ENCODE measurements at places on chromosomes 11 and 22.

DNA sequence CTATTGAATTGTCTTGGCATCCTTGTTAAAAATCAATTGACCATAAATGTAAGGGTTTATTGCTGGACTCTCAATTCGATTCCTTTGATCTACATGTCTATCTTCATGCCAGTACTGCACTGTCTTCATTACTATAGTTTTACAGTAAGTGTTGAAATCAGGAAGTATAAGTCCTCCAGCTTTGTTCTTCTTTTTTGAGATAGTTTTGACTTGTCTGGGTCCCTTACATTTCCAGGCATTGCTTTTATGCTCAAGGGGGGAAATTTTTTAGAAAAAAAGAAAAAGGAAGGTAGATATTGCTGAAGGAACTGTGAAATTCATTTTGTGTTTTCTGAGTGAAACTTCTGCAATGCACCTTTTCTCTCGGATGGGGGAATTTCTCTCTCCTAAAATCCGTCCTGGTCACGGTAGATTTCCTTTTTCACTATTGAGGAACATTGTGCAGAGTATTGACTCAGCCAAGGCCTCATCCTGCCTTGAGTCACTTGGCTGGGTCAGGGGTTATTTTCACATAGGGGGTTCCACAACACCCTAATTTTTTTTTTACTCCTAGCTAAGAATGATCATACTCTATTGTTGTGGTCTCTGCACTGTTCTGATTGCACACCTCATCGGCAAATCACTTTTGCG is 2.8 kb upstream of the ACER3 start:
- DNase-seq = no peak

- DNase-seq = no peak
These were observed 15.3 kb downstream of the LINC01488 start for GRCh38 chr11:69496631-69497220.

DNA sequence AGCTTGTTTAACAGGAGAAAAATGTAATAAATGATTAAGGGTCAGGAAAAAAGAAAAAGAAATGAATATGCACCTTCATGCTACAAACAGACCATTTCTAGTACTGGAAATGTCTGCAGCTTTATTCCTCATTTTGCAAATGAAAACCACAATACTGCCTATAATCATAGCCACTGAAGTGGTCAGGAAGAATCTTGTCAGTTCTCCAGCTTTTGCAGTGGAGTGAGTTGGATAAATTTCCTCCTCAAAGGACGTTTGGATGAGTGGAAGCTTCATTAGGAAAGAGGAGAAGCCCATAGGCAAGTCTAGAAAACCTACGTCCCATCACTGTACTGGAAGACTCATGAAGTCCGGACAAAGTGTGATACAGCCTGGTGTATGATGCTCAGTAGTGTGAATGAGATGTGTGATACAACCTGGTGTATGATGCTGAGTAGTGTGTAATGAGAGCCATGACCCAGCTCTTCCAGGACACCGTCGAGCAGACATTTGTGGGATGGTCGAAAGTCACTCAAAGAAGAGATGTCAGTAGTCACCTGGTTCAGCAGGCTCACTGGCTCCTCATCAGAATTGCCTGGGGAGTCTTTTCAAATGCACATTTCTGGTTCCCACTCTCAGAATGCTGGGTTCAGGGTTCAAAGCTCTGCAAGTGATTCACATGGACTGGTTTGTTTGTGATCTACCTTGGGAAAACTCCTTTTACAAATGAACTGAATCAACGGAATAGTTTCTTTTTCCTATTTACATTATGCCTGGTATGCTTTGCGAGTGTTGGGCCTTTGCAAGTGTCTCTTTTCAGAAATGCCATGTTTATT is 101.3 kb downstream of the PDHX start:
- no peak for DNase-seq

GRCh38 chr11:77082838-77083565 is 16.2 kb downstream of the CAPN5 start:
- no peak for DNase-seq

- no peak for DNase-seq
These were observed 20.1 kb upstream of the SWAP70 start for GRCh38 chr11:9643751-9644150.

- no peak for DNase-seq
These were observed 24.7 kb downstream of the ARAP1 start for GRCh38 chr11:72727521-72727920.

GRCh38 chr11:64223001-64223651 is 2.9 kb downstream of the TRPT1 start:
- DNase-seq = no peak

GRCh38 chr11:109416601-109417000 is 5.4 kb upstream of the C11orf87 start:
- no peak for DNase-seq

- DNase-seq = no peak
These were observed 40.9 kb upstream of the GLYAT start for GRCh38 chr11:58772329-58773285.

GRCh38 chr11:30914143-30914762 is 328.1 kb upstream of the MPPED2 start:
- DNase-seq = peak; percentile 14

DNA sequence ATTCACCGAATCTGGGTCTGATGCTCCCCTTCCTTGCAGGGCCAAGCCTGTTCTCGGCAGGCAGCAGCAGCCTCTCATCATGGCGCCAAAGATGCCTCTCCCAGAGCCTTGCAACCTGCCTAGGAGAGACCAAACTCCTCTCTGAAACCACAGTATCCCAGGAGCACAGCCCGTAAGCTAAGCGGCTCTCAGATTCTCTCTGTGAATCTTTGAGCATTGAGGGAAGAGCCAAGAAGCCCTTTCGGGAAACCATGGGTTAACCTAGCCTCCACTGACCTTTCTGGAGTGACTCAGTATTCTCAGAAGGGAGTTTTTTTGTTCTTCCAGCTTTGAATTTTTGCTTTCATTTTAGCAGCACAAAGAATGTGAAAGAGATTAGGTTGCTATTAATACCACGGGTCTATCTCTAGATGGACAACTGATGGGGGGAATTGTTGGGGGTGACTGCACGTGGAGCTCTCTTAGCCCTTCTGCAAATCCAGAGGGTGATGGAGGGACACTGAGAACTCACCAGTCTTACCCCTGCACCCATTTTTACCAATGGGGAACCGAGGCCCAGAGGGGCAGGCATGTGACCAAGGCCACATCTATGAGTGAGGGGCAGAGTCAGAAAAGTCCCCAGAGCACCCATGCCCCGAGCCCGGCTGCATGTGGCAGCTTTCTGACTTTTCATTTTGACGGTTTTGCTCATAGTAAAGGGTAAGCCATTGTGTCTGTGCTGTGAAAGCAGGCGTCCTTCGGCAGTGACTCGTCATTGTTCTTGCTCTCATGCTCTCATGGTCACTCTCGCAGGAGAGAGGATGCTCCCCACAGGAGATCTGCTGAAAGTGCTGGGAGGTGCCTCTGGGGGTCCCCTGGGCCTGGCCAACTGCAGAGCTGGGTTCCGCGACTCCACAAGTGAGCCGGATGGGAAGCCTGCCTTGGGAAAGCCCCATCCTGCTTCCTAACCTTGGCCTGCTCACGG is 36.0 kb downstream of the IRAG1 start:
- DNase-seq = peak; percentile 61

DNA sequence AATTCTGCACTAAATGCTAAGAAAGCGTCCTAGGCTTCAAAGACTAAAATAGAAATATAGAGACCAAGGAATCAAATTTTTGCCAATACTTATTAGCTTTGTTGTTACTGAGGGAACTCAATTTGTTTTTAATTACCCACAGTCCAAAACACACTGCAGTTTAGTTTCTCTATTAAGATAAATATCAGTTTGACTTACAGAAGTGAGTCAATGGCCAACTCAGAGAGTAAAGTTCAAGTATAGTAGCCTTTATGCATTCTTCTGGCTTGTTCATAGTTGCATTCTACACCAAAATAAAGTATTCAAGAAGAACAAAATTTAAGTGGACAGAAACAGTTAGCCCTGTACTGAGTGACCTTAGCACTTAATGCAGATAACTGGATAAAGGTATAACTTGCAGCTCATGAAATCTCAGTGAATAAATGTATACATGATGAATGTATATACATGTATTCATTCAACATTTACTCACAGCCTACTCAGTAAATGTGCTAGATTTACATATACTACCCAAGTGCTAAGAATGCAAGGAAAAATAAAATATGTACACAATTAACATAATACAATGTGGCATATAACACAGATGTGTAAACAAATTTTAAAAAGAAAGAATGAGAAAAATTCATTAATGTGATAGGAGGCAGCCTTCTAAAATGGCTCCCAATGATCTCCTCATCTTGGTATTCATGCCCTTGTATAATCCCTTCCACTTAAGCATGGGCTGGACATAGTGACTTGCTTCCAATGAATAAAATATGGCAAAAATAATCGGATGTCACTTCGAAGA is 9.7 kb upstream of the RNF141 start:
- no peak for DNase-seq

DNA sequence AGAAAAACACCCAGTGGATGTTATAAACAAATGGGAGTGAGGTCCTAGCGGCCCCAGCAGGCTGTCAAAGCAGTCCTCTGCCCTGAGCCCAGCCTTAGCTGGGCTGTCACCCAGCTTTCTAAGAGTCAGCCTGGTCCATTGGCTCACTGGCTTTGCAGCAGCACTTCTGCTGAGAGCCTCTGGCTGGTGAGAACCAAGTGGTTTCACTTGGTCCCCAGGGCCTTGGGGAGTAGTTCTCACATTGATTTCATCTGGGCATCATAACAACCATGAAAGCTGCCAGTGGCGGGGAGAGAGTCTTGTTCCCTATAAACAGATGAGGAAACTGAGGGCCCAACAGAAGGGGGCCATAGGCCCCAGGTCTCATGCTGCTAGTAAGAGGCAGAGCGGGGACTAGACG is 11.4 kb downstream of the SEC14L6 start:
- no peak for DNase-seq

DNA sequence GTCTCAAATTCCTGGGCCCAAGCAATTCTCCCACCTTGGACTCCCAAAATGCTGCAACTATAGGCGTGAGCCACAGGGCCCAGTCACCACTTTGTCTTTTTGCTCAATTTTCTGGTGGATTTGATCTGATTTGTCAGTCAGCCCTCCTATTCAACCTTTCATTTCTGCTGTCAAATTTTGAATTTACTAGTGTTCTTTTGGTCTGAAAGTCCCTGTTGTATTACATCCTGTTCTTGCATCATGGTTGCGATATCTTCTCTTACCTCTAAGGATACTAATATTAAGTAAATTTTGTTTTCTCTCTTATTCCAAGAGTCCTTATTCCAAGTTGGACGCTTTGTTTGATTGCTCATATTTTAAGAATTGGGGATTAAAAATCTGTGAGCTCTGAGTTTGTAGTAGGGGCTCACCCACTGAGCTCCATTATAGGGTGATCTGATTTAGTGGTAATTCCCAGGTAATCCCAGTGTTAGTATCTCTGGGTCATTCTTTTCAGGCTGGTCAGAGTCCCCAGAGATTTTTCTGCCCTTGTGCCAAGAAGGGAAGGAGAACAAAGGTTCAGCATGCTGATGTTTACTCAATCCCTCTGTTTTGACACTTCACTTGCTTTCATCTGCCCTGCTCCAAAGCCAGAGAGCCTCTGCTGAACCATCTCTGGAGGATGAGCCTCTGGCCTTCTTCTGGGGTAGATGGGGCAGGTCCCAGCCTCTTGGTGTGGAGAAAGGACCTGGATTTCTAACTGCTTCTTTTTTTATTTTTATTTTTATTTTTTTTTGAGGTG is 10.0 kb downstream of the UPB1 start:
- no peak for DNase-seq

DNA sequence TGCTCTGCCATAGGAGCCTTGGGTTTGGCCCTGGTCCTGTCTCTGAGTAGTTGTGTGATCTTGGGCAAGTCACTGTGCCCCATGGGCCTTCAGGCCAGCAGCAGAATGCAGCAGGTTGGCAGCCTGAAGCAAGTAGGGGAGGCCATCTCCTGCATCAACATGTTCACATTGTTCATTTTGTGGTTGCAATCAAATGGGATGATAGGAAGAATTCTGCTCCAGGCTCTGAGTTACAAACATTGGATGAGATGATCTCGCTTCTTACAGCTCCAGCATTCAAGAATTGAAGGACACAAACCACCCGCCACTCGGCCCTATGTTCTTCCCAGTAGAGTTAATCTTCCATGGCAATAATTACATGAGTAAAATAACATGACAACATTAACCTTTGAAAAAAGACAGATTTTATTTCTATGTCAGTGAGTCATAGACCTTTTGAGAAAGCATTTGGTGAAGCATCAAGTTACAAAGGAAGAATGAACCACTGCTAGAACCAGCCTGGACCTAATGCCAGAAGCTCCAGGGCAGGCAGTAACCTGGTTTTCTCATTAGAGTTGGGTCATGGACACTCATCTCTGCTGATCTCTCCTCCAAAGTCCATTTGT is 308.3 kb upstream of the NCAM1 start:
- DNase-seq = no peak
